ENCODE measurements at places on chromosomes 6 and 20.

DNA sequence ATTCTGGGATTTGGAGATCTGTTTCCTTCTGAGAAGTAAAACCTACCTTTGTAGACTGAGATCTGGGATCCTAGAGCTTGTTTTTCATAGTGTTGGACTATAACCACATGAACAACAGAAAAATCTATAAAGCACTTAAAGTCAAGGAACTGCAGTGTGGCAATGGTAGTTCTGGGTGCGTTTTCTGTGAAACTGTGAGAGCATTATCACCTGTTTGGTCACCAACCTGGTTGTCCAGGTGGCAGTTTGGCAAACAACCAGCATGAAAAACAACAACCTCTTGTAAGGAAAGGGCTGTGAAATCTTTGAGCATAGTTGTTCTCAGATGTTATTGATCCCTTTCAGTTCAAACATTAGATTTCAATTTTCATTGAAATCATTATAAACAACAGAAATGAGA lies 215.8 kb upstream of the CITED2 start:
- DNase-seq, result no peak

- no peak for DNase-seq
Measured at GRCh38 chr6:151993364-151993763, 185.9 kb downstream of the ESR1 start.

GRCh38 chr6:139250296-139251044 lies 41.3 kb downstream of the TXLNB start:
- peak; percentile 26 for DNase-seq

DNA sequence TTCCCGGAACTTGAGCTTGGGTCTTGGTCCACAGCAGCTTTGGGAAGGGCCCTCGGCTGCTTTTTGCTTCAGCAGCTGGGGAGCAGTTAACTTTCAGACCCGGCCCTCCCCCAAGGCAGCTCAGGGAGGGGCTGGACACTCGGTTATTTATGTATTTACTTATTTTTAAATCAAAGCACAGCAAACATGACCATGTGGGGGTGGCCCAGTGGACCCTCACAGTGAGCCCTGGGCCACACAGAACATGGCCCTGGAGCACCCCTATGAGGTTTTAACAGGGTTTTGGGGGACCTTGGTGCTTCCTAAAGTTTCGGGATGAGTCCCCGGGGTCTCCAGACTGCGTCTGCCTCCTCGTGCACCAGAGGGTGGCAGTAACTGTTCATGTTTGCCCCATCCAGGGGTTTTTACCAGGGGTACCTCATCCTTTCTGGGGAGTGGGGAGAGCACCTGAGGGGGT lies 26.6 kb upstream of the NPBWR2 start:
- no peak for DNase-seq

DNA sequence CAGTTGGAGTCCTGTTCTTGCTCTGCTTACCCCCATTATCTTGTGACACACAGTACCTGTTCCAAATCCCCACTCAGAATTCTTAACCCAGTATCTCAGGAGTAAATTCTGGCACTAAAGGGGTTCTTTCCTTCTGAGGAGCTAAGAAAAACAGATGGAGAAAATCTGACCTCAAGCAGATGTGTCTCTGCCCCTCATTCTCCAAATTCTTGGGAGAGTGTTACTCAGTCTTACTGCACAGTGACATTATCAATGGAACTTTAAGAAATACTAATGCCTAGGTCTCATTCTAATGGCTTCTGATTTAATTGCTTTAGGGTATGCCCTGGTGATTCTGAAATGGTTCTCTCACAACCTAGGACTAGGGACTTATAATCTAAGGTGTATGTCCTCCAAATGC lies 40.6 kb upstream of the PTPRK start:
- no peak for DNase-seq

DNA sequence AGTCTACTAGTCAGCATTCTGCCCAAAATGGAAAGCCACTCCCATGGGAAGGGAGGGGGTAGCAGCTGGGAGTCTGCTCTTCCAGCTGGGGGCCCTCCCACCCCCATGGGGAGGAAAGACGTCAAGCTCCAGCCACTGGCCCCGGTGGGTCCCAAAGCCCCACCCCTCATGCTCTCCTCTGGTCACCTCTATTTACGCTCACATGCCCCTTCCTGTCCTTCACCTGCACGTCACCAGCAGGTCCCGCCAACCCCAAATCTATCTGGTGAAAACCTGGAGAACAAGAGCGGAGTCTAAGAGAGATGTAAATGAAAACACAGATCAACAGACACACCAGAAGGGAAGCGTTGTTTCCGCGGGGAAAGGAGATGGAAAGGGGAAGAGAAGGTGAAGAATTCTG lies 30.0 kb upstream of the ZBP1 start:
- DNase-seq, result no peak

- no peak for DNase-seq
Measured at GRCh38 chr6:123788319-123788718, 15.3 kb upstream of the NKAIN2 start.

- DNase-seq, result no peak
Measured at GRCh38 chr6:5034328-5034727, 30.5 kb upstream of the RPP40 start.

DNA sequence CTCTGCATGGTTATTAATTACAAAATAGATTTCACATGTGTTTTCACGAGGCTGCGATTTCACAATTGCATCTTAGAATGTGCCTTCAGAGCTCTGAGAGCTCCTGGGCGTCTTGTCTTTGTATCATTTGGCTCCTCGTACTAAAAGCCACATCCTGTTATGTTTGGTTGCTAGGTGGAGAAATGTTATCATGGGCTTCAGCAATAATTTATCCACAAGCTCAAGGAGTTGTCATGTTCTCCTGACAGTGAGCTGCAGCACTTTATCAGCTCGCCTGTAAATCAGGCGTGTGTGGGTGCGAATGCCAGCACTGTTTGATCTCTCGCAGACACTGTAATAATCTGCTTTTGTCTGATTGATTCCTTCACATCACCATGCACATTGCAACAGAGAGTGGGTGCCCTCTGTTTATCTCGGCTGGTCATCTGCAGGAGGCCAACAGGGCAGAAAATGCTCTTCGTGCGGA lies 218.6 kb upstream of the ZFP64 start:
- no peak for DNase-seq

- DNase-seq, result no peak
Measured at GRCh38 chr6:126661646-126662045, 321.7 kb downstream of the CENPW start.

DNA sequence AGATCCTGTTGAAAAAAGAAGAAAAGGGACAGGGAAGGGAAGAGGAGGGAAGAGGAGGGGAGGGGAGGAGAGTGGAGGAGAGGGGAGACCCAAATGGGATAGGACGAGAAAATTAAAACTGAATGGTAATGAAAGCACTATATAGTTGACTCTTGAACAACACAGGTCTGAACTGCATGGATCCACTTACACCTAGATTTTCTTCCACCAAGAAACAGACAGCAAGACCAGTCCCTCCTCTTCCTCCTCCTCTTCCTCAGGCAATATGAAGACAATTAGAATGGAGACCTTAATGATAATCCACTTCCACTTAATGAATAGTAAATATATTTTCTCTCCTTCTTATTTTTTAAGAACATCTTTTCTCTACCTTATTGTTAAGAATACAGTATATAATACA lies 113.5 kb downstream of the EPB41L2 start:
- no peak for DNase-seq

Data from stimulated activated CD4-positive, alpha-beta T cell treated with anti-CD3 and anti-CD28 coated beads, Interleukin-15, amount 100 ng/mL, for 1 hour (primary cell).